ENCODE measurements at places on chromosomes 12 and 14. TPM values are rescaled to one million over a fixed set of nuclear protein-coding genes. Genes with fewer than 3 reads are reported as not detected.

DNA sequence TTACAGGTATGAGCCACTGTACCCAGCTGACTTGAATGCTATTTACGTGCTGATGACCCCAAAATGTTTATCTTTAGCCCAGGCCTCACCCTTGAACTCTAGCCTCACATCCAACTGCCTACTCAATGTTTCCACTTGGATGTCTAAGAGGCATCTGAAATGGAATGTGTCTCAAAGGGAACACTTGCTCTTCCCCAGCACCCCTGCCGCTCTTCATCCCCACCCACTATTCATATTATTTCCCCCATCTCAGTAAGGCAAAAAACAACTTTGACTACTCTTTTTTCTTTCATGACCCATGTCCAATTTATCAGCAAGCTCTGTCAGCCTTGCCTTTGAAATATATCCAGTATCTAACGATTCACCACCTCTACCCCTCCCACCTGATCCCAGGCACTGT lies 204.6 kb downstream of the PAWR start:
- DNase-seq, result no peak
- no peak overlapping the region for H3K4me3 ChIP-seq
- no peaks in the 10 kb centered on the region for H3K27me3 ChIP-seq
- no peaks in the 10 kb centered on the region for H3K36me3 ChIP-seq
- no peak overlapping the region for H3K27ac ChIP-seq

SAMD15 gene
- total RNA-seq, result 1.3 TPM

VASH1 gene
- 0.18 TPM for total RNA-seq

DNA sequence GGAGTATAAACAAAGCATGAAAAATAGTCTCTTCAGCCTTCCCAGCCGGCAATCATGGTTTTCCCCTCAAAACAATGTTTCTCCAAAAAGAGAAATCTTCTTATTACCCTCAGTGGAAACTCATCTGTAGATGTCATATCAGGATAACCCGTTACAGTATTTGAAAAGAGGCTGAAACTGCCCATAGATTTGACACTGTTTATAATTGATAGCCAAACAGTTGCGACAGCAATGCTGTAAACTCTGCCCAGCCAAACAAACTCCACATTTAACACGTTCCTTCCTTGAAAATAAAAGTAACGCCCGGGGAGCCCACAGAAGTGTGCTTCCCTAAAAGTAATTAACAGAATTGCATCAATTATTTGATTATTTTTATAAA lies 201.3 kb upstream of the FOXN3 start:
- peaks cover 75% of the 10 kb centered on the region for H3K4me1 ChIP-seq
- H3K36me3 ChIP-seq, result no peaks in the 10 kb centered on the region
- peak overlapping the region; percentile 65 for H3K27ac ChIP-seq
- peak overlapping the region; percentile 92 for H3K4me3 ChIP-seq
- H3K27me3 ChIP-seq, result no peaks in the 10 kb centered on the region

- H3K36me3 ChIP-seq, result peaks cover 42% of the 10 kb centered on the region
- no peak for DNase-seq
- peaks cover 23% of the 10 kb centered on the region for H3K4me1 ChIP-seq
These were observed 7.8 kb downstream of the PPP2R3C start for GRCh38 chr14:35114036-35114435.

TRIM9 gene
- total RNA-seq, result not detected

ACVRL1 gene
- not detected for total RNA-seq

MDGA2 gene
- total RNA-seq, result not detected

TPPP2 gene
- total RNA-seq, result 0.58 TPM

- no peaks in the 10 kb centered on the region for H3K36me3 ChIP-seq
- H3K4me3 ChIP-seq, result no peak overlapping the region
- no peak overlapping the region for H3K27ac ChIP-seq
- no peaks in the 10 kb centered on the region for H3K27me3 ChIP-seq
- no peak for DNase-seq
These were observed 61.3 kb downstream of the ARF6 start for GRCh38 chr14:49954171-49954631.

DNA sequence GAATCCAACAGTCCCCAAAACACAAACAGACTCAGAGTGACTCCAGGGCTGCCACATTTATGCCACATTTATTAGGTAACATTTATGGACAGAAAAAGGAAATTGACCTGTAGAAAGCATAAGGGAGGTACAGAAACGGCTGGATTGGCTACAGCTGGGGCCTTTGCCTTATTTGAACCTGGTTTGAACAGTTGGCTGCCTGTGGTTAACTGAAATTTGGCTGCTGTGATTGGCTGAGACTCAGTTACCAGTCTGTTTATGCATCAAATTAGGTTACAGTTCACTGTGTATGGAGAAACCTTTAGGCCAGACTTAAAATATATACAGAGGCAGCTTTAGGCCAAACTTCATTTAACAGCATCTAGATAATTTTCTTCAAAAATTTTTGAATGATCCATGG lies 27.8 kb upstream of the PCNX1 start:
- H3K4me3 ChIP-seq, result no peak overlapping the region
- no peaks in the 10 kb centered on the region for H3K4me1 ChIP-seq
- H3K27me3 ChIP-seq, result 0 out of 3 replicates have a peak, but pooled peaks cover 3% of the 10 kb centered on the region
- H3K27ac ChIP-seq, result no peak overlapping the region

DNA sequence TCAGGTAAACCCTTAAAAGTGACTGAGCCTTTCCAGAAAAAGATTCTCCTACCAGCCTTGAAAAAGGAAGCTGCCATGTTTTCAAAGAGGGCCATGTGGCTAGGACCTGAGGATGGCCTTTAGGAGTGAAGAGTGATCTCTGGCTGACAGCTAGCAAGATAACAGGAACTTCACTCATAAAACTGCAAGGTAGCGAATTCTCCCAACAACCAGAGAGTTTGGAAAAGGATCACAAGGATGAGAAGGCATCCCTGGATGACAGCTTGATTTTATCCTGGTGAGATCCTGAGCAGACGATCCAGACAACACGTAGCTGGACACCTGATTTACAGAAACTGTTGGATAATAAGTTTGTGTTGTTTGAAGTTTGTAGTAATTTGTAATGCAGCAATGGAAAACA lies 115.6 kb upstream of the FBXO33 start:
- no peak for DNase-seq
- no peaks in the 10 kb centered on the region for H3K4me1 ChIP-seq
- H3K36me3 ChIP-seq, result no peaks in the 10 kb centered on the region
- no peak overlapping the region for H3K27ac ChIP-seq

Measured in HepG2 (cell line).